ENCODE measurements at places on chromosomes 1 and 21.

- DNase-seq: no peak
Observed at GRCh38 chr1:178692564-178693327, 32.3 kb upstream of the RALGPS2 start.

DNA sequence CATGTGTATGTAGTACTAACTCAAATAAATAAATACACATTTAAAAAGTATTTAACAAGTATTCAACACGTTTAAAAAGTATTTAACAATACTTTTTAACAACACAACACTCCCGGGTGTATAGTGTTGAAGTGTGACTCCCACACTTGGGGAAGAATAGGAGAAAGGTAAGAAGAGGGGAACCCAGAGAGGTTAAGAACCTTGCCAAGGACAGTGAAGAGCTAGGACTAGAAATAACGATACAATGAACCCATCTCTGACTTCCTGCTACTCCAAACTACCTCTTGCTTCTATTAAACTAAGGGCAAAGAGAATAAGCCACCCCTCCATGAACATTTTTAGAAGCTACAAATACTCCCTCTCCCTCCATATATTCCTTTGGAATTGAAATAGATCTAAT, 1.7 kb upstream of the GFI1 start:
- DNase-seq: no peak

GRCh38 chr1:59143811-59144210, 153.1 kb upstream of the FGGY start:
- DNase-seq: no peak

- DNase-seq: no peak
Observed at GRCh38 chr21:42988236-42988965, 14.0 kb downstream of the PKNOX1 start.

- DNase-seq: no peak
Observed at GRCh38 chr1:43776043-43776761, 68.9 kb downstream of the ST3GAL3 start.

DNA sequence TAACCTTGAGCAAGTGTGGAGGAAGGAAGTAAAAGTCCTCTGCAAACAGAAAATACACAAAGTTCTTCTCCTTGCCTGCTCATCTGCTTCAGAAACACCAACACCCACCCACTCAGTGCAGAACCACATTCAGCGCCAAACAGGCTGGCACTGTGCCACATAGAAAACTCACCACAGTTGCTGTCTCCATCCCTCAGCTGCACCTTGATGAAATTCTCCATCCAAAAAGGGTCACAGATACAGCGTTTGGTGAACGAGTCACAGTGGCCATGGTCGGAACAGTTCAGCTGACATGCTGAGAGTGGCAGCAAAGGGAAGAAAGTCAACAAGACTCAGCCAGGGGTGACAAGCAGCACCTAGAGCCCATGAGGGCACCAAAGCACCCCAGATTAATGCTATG, 114.5 kb downstream of the KIAA0319L start:
- DNase-seq: no peak

DNA sequence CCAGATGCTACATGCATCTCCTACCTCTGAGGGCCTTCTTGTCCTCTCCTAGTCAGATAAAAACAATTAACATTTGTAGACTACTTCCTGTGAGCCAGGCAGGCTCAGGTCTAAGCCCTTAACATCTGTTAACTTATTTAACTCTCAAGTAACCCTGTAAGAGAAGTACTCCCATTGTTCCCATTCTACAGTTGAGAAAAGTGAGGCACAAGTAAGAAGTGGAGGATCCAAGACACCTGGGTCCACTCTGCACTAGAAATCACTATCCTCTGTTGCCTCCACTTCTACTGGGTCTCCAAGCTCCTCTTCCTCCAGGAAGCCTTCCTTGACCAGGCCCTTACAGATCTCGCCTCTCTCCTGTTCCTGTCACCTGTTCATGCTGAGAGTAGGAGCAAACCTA, 9.7 kb downstream of the C1orf216 start:
- no peak for DNase-seq

- DNase-seq: no peak
Observed at GRCh38 chr1:220803401-220804201, 16.9 kb downstream of the MTARC1 start.

DNA sequence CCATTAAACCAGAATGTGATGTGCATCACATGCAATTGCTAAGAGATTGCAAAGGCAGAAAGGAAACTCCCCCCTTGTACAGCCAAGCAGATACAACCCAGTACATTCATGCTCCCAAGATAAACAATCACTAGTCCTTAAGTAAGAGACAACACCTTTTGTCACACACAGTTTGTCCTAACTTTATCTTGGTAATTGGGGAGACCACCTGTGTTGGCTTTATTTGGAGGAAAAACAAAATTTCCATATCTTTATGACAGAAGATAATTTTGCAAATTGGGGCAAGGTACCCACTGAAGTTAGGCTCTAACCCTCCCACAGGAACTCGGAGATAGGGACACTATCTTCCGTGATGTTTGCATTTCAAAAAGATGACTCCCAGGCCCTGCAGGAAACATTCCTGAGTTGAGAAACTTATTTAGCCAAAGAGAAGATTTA, 175.0 kb upstream of the TNR start:
- DNase-seq: no peak

DNA sequence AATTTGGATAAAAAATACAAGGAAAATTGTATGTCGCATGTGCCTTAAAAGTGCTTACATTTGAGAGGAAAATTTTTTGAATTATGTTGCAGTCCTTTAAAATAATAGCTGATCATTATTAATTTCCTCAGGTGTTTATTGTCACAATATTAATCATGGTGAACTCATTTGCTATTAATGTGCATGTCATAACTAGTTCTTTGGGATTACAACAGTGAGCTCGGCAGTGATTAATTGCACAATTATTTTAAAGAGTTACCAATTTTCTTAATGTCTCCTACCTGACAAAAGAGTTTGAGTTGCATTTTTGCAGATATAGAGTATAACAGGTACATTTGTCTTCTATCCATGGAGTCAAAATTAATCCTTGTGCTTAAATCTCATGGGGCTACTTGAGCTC, 854.3 kb downstream of the BRINP3 start:
- DNase-seq: no peak

DNA sequence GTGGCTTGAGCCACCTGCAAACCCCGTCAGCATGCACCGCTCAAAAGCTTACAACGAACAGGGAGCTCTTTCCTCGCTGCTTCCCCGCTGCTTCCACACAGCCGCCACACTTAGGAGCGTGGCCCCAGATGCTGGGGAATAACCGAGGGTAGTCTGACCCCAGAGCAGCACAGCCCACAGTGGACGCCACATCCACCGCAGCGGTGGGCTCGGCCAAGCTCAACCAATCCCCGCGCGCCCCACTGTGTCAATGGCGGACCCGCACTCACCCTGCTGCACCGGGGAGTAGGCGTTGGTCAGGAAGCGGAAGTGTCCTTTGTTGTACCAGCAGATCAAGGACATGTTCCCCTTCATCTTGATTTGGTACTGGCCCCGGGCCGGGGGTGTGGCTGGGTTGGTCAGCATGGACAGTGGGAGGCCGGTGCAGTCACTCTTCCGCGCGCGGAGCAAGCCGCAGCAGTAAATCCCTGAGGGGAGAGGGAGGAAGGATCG, 93.5 kb downstream of the PGBD5 start:
- DNase-seq: no peak

DNA sequence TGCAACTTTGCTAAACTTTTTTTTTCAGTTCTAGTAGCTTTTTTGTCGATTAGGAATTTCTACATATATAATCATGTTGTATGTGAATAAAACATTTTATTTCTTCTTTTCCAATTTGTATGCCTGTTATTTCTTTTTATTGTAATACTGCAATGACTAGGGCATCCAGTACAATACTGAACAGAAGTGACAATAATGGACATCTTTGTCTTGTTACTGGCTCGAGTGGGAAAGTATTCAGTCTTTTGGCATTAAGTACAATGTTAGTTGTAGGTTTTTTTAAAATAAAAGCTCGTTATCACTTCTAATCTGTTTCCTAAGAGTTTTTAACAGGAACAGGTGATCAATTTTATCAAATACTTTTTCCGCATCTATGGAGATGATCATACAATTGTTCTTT, 9.8 kb downstream of the STPG1 start:
- DNase-seq: no peak

- no peak for DNase-seq
Observed at GRCh38 chr21:15212206-15212605, 147.4 kb upstream of the NRIP1 start.

DNA sequence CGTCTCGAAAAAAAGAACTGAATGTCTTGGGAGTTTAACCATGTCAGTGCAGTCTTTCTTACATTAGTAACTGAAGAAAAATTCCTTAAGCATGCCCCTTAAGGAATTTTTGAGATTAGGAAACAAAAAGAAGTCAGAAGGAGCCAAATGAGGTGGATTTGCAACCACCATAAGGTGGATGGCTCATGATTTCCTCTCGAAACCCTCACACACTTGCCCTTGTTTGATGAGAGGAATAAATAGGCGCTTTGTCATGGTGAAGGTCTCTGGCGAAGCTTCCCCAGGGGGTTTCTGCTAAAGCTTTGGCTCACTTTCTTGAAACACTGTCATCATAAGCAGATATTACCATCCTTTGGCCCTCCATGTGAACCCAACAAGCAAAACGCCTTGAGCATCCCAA, 68.2 kb downstream of the POFUT2 start:
- DNase-seq: no peak

GRCh38 chr1:236066828-236067386, 2.0 kb upstream of the NID1 start:
- no peak for DNase-seq

DNA sequence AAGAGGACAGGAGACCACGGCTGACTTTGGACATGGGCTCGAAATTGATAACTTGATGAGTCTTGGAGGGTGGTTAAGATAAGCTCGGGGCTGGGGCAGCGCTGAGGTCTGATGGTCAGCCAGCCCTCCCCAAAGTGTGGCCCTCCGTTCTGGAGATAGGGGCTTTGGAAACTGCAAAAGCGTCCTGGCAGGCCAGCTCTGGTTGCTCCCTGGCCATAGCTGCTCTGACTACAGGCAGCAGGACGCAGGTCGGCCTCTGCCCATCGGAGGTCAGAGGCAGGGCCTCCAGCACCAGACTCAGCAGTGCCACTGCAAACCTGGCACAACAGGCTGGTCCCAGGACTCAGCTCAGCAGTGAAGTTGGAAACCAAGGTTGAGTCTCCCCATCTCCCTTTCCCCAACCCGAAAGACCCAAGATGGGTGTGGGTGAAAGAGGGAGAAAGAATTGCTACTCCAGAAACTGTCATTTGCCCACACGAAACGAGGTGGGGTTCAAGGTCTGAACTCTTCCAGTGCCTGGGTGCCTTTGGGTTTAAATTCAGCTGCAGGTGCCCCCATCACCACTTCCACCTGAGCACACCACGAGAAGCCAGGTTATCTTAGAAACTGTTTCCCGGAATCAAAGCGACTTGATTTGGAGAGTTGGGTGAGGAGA, 4.8 kb downstream of the SIM2 start:
- no peak for DNase-seq

GRCh38 chr1:111648806-111649205, 29.2 kb downstream of the RAP1A start:
- DNase-seq: no peak

DNA sequence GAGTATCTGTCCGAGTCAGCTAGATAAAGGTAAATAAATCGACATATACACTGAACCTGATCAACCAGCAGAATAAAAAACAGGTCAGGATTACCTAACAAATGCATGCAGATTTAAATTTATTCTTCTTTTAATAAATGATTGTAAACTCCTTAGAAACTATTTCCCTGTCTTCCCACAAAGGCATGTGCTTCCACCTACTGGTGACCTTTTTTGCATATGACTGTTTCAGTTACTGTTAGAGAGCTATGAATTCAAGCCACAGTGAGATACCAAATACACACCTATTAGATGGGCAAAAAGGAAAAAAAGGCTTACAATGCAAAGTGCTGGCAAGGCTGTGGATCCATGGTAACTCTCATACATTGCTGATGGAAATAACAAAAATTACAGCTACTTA, 957.4 kb upstream of the NCAM2 start:
- DNase-seq: no peak

DNA sequence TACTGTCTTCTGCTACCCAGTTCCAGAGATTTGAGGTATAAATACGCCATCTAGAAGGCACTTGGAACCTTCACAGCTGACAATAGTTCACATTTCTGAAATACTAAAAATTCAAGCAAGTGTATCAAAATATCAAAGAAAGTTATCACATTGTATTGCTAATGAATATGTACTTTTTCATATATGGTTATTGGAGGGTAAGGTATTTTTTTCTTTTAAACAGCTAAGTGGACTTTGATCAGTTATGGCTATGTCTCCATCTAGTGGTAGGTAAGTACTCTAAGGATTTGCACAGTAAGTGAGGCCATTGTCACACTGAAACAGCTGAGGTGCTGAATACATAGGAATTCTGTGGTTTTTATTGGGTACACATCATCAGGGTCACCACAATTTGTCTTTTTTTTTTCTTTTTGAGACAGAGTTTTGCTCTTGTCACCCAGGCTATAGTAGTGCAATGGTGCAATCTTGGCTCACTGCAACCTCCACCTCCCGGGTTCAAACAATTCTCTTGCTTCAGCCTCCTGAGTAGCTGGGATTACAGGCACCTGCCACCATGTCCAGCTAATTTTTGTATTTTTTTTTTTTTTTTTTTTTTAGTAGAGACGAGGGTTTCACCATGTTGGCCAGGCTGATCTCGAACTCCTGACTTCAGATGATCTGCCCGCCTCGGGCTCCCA, 49.1 kb upstream of the CR2 start:
- no peak for DNase-seq

Measured in activated naive CD4-positive, alpha-beta T cell (primary cell).